ENCODE measurements at places on chromosomes 5 and 9. TPM values are rescaled to one million over a fixed set of nuclear protein-coding genes. Genes with fewer than 3 reads are reported as not detected.

The CHSY3 gene
- total RNA-seq, result 0.96 TPM

The SPAG8 gene
- total RNA-seq, result 0.92 TPM

The NIPAL4 gene
- 3.2 TPM for total RNA-seq

The FLT4 gene
- total RNA-seq, result 2.8 TPM

- no peak for DNase-seq
Measured at GRCh38 chr5:129506086-129506485, 46.0 kb downstream of the ADAMTS19 start.

The NUTM2F gene
- total RNA-seq, result not detected

The CREBRF gene
- 16.2 TPM for total RNA-seq

DNA sequence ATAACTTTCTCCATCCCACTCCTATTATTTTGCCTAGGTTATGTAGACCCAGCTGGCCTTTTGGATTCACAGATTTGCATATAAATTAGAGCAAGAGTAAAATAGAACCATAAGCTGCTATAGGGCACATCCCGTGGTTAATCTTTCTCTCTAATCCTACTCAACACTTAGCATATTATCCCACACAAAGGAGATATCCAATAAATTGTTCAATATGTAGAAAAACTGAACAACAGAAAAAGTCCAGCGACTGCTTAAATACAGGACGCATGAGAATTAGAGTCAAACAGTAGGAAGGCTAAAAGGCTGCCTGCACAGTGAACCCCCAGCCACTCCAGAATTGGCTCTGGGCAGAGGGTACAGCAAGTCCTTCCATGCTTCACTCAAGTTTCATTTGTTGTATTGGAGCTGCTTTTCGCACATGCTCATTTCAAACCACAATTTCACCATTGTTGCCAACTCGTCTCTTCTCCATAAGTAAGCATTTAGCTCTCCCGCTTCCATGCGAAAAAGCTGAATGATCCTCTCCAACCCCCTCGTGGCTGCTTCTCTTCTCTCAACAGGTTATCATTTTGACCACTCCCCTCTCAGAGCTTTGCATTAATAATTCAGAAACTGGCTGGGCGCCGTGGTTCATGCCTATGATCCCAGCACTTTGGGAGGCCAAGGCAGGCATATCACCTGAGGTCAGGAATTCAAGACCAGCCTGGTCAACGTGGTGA lies 14.1 kb upstream of the IQGAP2 start:
- DNase-seq, result no peak

The ABHD17B gene
- total RNA-seq, result 23.7 TPM

GRCh38 chr9:35556776-35557175 lies 48.3 kb upstream of the TESK1 start:
- DNase-seq, result no peak

The OGN gene
- total RNA-seq, result 28.3 TPM

GRCh38 chr9:33289496-33289895 lies 820 bp upstream of the NFX1 start:
- DNase-seq, result peak; percentile 37

All from mucosa of descending colon (tissue), 3 donors.